ENCODE measurements at places on chromosomes 11 and 22.

DNA sequence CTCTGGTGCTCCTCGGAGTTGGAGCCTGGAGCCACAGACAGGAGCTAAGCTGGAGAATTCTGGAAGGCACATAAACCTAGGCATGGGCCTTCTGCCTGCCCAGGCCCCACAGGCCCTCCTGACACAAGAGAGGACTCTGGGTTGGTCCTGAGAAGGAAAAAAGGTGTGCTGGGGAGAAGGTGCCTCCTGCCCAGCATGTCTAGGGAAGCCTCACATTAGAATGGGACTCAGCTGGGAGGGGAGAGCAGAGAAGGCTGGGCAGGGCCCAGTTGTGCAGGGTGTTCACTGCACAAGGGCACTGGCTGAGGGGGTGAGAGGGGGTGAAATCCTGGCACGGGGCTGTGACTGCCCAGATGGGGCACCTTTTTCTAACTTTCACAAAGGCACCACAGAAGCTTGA lies 39.4 kb upstream of the WNT11 start:
- no peak for DNase-seq

DNA sequence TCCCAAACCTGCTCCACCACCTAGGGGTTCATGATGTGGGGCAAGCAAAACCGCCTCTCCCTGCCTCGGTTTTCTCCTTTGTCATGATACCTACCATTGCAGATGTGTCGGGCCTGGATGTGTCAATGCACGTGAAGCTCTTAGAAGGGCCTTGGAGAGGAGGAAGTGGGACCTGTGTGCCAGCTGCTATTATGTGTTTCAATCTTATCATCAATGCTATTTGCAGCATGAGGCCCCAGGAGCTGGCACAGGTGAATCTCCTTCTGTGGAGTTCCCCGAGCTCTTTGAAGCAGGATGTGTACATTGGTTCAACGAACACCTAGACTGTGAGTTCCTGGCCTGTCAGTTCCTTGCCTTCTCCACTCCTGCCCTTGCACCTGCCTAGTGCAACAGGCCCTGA lies 331.6 kb downstream of the CTTN start:
- DNase-seq, result no peak

DNA sequence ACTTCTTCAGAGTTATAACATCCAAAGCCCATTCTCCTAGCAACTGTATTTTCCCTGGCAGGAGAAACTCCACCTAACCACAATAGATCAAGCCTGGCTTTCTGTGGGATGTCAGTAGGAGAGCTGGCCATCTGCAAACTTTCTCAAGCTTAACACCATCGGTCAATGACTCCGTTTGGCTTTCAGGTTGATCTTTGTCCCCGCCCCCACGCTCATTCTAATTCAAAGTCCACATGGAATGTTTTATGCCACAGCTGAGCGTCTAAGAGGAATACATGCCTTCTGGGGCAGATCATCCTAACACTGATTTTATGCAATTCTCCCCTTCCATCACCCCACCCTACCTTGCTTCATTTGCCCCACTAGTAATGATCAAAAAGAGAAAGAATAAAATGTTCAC lies 4.8 kb downstream of the GVQW3 start:
- DNase-seq, result no peak

DNA sequence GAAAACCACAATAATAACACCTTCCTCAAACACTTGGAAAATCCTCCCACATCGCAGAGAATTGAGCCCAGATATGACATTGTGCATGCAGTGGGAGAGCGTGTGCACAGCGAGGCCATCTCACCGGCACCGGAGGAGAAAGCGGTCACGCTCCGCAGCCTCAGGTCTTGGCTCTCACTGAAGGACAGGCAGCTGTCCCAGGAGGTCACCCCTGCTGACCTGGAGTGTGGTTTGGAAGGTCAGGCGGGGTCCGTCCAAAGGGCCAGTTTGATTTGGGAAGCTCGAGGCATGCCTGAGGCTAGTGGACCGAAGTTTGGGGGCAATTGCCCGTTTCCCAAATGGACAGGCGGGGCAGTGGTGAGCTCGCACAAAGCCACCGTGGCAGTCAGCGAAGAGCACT lies 86.7 kb downstream of the KIAA1671 start:
- DNase-seq, result no peak

Data from left forelimb (tissue), 1 donor.